ENCODE measurements at places on chromosomes 1 and 21.

- DNase-seq = no peak
These were observed 270.2 kb upstream of the CSF3R start for GRCh38 chr1:36752891-36753361.

GRCh38 chr1:215794156-215794555 lies 227.1 kb downstream of the KCTD3 start:
- DNase-seq = no peak

GRCh38 chr21:14241297-14241696 lies 25.3 kb downstream of the RBM11 start:
- DNase-seq = no peak

DNA sequence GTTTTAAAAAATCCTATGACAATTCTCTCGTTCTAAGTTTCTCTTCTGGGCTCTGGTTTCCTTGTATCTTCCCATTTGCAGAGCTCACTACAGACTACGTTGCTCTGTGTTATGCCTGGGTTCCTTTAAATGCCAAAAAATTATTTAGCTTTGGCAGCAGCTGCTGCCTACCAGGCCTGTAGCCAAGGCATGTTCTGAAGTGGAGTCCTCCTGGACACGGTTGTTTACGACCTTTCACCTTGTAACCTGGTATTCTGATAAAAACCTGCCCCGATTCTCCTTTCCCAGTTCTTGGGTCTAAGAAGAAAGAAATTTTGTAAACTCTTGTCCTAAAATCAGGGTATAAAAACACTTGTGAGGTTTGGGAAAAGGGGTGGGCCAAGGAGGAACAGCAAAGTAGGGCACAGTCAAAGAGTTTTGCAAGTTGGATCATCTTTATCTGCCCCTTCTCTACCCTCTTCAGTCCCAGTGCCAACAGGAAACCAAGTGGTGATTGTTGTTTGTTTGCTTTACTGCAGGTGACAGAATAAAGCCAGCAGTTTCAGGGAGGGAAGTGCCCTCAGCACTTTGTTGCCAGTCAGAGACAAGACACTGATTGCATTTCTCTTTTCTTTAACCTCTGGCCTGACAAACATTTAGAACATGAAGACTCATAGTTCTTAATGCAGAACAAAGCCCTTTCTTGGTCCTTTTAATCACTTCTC lies 3.1 kb upstream of the TXNIP start:
- no peak for DNase-seq

DNA sequence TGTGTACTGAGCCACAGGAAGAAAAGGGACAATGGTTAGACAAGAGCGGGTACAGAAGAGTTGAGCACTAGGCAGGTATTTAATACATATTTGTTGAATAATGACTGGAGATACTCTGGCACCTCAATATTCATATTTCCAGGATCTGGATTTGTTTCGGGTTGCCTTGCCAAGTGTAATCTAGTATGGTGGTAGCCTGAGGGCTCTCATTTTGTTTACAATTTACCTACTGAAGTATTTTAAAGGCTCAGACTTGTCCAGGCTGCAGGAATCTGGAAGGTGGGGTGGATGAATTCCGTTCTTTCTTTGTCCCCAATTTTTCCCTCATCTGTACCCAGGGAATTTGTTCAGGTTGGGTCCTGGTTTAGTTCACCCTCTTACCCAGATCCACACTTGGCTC lies 95.0 kb downstream of the CACHD1 start:
- DNase-seq = no peak
